ENCODE measurements at places on chromosomes 13 and 19.

- no peak for DNase-seq
Observed at GRCh38 chr13:84130495-84131114, 248.3 kb upstream of the SLITRK1 start.

GRCh38 chr19:27738569-27739193 lies 1474.3 kb downstream of the UQCRFS1 start:
- no peak for DNase-seq

- no peak for DNase-seq
Observed at GRCh38 chr13:99596180-99596579, 94.9 kb downstream of the TM9SF2 start.

- no peak for DNase-seq
Observed at GRCh38 chr13:48411841-48412531, 927 bp downstream of the LPAR6 start.

GRCh38 chr19:12766051-12766521 lies 9.3 kb downstream of the HOOK2 start:
- peak; percentile 72 for DNase-seq

GRCh38 chr19:56152644-56153043 lies 11.6 kb downstream of the ZNF444 start:
- no peak for DNase-seq

- DNase-seq = no peak
Observed at GRCh38 chr19:47021536-47022139, 2.0 kb downstream of the NPAS1 start.

GRCh38 chr19:47819858-47820257 lies 1.9 kb upstream of the CRX start:
- no peak for DNase-seq

DNA sequence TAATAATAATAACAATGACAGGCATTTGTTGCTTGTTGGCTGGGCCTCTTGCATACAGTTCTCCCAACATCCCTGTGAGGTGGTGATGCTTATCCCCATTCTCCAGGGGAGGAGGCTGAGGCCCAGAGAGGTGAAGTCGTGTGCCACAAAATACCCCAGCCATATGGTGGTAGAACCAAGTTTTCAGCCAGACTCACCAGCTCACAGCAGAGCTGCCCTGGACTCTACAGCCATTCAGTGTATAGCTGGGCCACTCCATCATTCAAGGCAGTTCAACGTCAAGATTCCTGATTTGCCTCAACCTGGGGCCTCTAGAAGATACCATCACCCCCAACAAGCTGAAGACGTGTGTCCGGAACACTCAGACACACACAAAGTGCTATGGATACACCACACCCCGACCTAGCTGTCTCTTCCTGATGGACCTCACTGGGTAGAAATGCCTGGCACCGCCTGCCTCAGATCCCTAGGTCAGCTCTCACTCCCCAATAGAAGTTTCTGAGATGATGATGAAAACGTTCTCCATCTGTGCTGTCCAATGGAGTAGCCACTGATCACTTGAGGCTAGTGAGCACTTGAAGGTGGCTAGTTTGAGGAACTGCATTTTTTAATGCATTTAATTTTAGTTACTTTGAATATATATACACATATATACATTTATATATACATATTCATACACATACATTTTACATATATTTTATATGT lies 4.3 kb upstream of the CEACAM19 start:
- DNase-seq = no peak

DNA sequence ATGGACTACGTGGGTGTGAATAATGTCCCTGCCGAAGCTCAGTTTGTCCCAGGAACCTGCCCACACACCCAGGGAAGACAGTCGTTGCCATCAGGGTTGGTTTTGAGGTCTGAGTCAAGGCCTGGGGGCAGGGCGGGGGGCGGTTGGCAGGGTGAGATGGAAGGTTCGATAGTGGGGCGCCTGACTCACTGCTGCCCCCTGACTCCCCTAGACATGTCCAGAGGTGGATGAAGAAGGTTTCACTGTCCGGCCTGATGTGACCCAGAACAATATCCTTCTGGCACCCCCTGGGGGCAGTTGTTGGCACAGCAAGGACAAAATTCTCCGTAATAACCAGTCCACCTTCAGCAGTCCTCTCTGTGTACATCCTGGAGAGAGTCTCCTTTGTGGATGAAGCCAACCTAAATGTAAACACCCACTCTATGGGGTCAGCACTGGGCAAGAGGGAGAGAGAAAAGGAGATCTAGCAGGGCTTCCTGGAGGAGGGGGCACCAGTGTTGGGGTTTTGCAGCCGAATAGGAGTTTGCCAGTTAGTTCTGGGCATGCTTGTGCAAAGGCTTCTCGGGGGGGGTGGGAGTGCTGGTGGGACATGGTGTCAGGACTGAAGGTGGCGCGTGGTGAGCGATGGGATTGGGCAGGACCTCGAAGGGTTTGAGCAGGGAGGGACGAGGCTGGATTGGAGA lies 19.6 kb upstream of the B3GNT3 start:
- no peak for DNase-seq

DNA sequence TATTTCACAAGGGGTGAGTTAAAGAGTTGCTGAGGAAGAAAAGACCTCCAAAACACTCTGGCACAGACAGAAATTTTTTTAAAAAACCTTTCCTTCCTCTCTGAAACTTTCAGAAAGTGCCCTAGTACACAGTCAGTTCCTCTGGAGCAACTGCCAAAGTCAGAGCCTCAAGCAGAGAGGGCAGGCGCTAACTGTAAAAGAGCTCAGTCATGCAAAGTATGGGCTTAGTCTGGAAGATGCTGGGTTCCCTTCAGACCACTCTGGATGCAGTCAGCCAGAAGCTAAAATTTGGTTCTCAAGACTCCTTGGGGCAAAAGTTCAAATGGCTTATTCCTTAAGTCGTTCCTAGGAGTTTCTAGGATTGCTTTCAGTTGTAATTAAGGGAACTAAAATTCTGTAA lies 671.6 kb downstream of the PCDH9 start:
- no peak for DNase-seq

DNA sequence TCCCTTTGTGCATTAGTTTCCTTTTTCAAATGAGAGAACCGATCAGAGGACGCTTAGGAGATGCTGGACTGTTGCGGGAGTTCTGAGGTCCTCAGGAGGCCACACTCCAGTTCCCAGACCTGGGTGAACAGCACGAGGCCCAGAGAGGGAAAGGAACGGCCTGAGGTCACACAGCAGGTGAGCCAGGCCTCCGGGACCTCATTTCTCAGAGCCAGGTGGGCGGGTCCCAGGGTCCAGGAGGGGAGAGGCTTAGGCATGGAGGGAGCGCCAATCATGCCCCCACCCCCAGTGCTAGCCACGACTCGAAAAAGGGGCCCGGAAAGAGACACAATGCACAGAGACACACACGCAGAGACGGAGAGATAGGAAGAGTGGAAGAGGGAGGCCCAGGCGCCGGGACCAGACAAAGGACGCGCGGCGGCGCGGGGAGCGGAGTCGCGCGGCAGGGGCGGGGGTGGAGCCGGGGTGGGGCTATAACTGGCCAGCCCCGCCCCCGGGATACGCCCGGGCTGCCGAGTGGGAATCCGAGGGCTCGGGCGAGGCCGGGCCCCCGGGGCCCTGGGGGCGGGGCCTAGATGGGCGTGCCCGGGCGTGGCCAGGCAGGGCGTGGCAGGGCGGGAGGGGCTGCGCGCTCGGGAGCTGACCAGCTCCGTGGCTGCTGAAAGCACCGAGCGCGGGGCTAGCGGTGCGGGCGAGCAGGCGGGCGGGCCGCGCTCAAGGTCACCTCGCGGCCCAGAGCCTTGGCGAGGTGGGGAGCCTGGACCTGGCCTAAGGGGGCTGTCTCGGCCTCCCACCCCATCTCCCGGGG lies 1.6 kb downstream of the ELAVL3 start:
- peak; percentile 21 for DNase-seq

DNA sequence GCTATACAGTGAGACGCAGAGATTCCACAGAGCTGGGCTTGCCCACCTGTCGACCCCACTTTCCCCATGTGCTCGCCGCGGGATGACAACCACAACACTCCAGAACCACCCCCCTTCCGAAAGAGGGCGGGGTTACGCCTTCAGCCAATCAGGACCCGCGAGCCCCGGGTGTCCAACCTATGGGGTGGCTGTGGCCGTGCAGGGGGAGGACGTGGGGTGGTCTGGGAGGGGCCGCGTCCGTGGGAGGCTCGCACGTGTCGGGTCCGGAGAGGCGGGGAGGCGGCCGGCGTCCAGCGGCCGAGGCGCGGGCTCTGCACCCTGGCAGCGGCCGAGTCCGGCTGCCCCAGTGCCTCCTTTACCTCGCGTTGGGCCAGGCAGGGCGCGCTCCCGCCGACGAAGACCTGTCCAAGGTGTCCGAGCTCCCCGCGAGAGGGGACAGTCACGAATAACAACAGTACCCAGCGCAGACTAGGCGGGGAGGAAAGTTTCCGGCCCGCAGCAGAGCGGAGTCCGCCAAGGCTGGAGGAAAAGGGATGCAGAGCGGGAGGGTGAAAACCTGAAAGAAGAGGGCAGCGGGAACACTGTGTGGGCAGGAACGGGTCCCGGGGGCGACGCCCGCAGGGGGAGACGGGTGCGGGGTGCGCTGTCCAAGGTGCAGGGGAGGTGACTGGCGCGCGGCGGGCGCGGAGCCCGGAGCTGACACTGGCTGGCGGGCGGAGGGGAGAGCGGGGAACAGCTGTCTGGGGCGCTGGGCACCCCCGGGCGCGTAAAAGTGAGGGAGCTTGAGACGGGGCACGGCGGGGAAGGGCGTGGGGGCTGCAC lies 911 bp downstream of the ENOX1 start:
- peak; percentile 59 for DNase-seq

GRCh38 chr19:29941828-29942403 lies at the start of gene URI1:
Gene URI1, plus strand, starts transcription at chr19:29942239. Its CDS starts 309 bp downstream, at chr19:29942548.
- DNase-seq = peak; percentile 63

GRCh38 chr13:80924596-80924995 lies 583.7 kb upstream of the SPRY2 start:
- no peak for DNase-seq

DNA sequence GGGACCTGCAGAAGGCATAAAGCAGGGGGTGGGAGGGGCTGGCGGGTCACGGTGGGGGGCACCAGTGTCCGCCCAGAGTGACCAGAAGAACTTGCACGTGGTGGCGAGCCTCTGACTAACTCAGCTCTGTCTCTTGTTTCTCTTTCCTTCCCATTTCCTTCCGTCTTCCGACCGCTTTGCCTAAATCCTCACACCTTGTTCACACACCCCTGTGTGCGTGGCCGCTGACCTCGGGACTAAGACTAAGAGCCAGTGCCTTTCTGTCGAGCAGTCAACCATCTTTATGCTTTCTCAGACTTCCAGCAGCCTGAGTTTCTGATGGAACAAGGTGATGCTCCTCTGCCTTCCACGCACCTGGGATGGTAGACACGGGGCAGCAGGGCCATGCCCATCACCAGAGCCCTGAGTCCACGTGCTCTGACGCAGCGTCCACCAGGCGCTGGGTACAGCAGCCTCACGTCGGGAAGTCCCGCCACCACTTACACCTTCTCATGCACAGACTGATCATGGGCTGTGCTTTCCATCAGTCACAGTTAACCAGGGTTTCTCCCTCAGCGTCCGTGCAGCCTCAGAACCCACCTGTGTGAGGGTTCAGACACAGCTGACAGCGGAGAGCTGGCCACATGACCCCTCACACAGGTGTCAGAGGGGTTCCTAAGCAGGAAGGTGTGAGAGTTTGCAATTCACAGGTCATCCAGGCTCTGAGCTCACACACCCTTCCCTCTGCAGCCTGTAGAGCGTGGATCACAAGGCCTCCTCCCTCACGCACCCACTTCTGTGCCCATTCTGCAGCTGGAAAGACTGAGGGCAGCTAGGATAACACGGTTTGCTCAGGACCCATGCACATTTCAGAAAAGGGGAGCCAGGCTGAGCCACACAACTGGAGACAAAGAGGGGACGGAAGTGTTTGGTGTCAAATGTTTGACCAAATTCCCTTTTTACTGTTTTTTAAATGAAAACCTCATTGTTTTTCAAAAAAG lies 90.7 kb upstream of the MCF2L start:
- no peak for DNase-seq

DNA sequence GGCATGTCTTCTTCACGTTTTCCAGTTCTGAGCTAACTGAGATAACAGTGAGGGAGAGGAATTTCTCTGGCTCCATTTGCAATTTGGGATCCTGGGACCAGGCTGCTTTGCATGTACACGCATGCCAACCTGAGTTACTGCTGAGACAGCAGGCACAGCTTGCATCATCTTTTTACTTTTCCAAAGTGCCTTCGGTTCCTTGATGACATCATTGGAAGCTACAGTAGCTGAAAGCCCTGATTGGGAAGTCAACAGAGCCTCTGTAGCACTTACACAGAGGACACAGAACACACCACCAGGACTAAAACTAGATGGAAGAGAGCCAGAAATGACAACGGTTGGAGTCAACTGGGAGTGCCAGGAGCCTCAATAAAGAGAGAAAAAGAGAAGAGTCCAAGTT lies 399.1 kb upstream of the GPC6 start:
- DNase-seq = no peak

GRCh38 chr13:95317039-95317989 lies 16.1 kb upstream of the ABCC4 start:
- DNase-seq = no peak

GRCh38 chr19:22326219-22326618 lies 40.0 kb downstream of the ZNF729 start:
- no peak for DNase-seq

DNA sequence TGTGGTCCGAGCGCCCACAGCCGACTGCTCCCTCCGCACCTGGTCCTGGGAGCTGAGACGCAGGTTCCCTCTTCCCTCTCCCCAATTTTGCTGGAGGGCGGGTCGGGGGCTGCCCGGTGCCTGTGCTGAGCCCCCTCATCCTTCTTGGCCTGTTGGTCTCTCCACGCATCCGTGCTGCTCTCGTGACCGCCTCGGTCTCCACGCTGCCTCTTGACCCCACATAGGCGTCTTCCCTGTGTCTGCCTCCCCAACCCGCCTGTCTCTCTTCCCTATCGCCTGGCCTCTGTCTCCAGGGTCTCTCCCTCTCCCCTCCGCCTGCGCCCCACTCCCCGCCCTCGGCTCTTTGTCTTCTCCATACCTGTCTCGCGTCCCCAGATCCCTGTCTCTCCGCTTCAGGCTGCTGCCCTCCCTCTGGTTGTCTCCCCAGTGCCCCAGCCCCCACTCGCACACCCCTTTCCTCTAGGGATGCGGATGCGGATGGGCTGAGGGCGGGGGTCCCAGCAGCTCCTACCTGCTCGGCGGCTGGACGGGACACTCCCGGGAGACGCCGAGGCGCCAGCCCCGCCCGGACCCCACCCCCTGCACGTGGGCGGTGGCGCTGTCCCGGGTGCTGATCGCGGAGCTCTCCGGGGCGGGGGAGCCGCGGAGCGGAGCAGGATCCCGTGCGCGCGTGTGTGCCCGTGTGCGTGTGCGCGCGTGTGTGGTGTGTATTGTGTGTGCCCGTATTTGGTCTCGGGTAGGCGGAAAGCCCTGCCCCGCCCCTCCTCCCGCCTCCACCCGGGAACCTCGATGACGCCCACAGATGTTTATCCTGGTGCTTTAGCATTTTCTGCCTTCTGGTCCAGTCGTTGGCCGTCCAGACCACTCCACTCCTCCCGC lies at the start of gene SYT5:
Gene SYT5 (minus strand): TSS at position 684 of the 879 bp plus-strand sequence. CDS start 1,248 bp downstream, outside the sequence.
- DNase-seq = no peak

DNA sequence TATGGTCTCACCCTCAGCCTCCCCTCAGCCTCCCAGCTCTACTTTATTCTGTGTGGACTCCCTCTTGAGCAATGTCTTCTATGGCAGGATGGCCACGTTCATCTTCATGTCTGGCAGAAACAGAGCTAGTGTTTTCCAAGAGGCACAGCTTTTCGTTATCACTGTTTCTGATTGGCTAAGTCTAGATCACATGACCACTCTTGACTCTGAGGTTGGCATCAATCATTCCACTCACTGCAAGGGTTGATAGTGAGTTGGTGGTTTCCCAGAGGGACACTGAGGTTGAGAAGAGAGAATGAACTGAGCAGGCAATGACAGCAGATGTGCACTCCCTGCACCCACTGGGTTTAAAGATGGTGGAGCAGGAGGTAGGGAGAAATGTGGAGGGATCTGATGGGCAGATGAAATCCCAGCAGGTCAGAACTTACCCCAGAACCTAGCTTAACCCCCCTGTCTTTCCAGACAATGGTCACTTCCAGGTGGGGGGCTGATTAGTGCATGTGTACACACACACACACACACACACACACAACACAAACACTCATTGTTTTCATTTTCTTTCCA lies 26.3 kb upstream of the UQCRFS1 start:
- no peak for DNase-seq
